ENCODE measurements at places on chromosomes 7 and 10. TPM values are rescaled to one million over a fixed set of nuclear protein-coding genes. Genes with fewer than 3 reads are reported as not detected.

DNA sequence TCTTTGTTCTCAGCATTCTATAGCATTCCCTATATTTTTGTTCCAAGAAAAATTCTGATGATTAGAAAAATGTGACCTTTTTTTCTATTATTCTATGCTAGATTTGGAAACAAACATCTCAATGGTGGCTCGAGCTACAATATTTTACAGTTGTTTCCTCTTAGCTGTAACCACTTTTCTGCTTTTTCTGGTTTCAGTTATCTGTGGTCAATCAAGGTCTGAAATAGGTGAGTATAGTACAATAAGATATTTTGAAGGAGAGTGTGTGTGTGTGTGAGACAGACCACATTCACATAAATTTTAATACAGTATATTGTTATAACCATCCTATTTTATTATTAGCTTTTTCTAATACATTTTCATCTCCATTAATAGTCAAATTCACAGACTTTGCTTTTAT is 564.5 kb upstream of the GHITM start:
- no peak for ATAC-seq

Gene NPTX2
- 33.7 TPM for total RNA-seq

Gene EFCAB10
- total RNA-seq = 1.9 TPM

- ATAC-seq = no peak
These were observed 327.3 kb upstream of the NRP1 start for GRCh38 chr10:33661580-33662336.

- ATAC-seq = no peak
These were observed 337.6 kb upstream of the CHRM2 start for GRCh38 chr7:136530831-136531230.

All from motor neuron (in vitro differentiated cells).